Astrocyte of the spinal cord (primary cell): ENCODE measurements at places on chromosomes 3 and 15.

- DNase-seq, result no peak
Measured at GRCh38 chr15:38666865-38667510, 102.4 kb upstream of the RASGRP1 start.

DNA sequence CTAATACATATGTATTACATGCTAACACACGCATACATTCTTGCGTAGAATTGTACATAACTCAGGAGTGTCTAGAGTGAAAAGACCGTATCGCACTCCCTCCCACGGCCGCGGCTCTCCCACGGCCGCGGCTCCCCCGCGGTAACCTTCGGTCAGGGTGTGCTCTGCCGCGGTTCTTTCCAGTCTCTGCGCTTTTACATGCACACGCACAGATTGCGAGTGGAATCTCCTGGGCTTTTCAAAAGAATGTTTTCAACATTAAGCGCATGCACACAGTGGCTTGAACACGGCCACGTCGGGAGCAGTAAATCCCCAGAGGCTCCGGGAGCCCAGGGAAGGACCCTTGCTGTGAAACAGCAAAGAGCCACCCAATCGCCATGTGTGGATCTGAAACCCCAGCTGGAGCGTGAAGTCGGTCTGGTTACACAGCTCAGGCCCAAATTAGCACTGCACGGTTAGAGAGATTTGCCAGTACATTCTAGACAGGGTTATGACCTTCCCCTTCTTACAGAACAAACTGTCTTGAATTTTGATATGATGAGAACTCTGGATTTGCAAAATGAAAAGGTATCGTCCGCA lies 805 bp upstream of the RGMA start:
- no peak for DNase-seq

DNA sequence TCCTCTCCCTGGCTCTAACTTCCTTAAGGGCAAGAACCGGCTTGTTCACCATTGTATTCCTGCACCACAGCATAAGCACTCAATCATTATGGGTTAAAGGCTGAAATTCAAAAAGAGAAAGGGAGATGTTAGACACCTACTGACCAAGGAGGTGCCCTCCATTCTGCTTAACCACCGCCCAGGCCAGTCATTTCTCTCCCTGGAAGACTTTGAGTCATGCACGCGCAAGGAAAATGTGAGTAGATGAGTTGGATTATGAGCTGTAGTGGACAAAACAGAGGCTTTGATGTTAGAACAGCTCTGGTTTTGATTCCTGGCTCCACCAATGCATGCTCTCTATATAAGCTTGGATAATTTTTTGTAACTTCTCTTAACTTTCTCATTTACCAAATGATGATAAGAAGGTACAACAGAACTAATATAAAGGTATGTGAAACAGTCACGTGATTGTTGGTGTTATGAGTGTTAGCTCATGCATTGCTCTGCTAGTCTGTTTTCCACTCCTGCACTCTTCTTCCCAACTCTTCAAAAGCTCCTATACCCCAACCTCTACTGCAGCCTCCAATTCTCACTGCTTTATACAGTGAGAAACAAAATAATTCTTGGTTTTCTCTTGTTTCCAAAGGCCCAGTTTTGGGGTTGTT lies 148.4 kb upstream of the ATP11B start:
- DNase-seq, result no peak

DNA sequence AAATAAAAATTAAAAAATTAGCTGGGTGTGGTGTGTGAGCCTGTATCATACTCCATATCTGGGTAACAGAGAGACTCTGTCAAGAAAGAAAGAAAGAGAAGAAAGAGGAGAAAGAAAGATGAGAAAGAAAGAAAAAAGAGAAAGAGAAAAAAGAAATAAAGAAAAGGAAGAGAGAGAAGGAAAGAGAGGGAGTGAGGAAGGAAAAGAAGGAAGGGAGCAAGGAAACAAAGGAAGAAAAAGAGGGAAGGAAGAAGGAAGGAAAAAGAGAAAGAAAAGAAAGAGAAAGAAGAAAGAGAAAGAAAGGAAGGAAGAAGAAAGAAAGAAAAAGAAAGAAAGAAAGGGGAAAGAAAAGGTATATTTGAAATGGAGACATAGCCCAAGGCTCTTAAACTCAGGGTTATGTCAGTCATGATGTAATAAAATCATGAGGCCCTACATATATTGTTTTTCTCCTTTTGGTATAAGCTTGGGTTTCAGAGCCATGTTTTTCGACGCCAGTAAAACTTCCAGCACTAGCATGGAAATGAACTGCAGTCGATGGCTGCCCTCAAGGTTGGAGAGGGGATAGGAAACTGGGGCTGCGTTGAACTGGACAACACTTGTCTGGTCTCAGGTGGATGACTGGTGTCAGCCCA lies 38.0 kb upstream of the RFTN1 start:
- no peak for DNase-seq

GRCh38 chr3:167705840-167706239 lies 28.9 kb downstream of the PDCD10 start:
- peak; percentile 46 for DNase-seq

- no peak for DNase-seq
Measured at GRCh38 chr15:27268923-27269322, 297.9 kb downstream of the GABRG3 start.

DNA sequence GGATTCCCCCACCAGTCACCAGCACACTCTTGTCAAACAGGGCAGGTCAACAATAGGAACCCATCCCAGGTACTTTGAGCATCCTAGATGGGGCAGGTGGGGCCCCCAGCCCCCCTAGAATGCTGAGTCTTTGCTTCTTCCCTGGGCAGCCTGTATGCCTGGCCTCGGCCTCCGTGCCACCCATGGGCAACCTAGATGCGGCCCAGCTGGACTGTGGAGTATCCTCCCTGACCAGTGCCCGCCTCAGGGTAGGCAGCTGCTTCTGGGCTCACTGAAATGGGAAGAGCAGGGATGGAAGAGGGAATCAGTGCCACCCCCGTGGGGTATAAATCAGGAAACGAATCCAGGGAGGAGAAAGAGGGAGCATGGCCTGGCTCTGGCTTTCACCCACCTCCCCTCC lies 10.9 kb downstream of the DNAH1 start:
- no peak for DNase-seq

GRCh38 chr3:111936967-111937366 lies 41.9 kb upstream of the ABHD10 start:
- DNase-seq, result peak; percentile 30

DNA sequence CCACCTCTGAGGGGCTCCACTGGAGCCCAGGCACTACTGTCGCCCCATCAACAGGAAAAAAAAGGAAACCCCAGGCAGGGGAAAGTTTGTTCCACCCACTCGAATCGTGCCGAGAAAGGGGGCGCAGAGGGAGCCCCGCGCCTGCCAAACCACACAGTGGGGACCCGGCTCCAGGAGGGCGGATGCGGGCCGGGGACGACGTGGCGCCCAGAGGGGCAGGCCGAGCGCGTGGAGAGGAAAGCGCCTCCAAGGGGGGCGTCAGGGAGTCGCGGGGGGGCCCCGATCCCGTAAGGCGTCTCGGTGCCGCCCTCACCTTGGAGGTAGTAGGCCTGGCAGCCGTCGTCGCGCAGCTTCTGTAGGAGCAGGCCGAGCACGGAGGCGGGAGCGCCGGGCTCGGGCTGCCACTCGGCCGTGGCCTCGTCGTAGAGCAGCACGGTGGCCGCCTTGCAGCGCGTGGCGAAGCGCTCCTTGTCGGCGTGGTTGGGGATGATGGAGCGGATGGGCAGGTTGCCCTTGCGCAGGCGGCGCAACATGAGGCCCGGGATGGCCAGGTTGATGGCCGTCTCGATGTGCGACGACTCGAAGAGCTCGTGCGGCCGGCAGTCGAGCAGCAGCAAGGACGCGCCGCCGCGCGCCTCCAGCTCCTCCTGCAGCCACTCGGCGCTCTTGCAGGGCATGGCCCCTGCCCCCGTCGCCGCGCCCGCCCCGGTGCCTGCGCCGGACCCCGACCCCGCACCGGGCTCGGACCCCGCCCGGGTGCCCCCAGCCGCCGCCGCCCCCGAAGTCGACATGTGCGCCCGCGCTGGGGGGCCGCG lies 627 bp downstream of the DUSP7 start:
- peak; percentile 42 for DNase-seq

DNA sequence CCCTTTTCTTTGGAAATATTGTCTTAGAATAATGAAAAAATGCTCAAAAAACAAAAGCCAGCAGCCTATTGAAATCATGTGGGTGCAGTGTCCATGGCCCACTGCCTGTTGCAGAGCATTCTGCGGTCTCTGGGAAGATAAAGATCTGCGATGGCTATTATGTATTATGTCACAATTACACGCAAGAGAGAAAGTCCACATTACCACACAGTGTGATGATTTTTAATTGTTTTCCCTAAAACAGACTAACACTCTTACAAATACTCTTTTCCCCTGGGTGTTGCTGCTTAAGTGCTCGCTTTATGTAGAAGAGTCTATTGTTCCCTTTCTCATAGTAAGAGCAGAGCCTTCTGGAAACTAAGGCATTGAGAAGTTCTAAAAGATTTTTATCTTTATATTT lies 32.2 kb downstream of the SSR3 start:
- no peak for DNase-seq

DNA sequence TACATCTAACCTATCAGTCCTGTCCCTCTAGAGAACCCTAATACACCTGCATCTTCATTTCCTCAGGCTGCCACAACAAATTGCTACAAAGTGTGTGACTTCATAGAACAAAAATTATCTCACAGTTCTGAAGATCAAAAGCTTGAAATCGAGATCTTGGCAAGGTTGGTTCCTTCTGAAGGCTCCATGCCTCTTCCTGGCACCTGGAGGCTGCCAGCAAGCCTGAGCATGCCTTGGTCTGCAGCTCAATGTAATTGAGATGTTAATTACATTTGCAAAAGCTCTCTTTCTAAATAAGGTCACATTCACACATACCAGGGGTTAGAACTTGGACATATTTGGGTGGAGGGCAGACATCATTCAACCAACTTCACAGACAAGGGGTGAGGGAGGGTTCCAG lies 86.4 kb upstream of the ABHD17C start:
- DNase-seq, result no peak

DNA sequence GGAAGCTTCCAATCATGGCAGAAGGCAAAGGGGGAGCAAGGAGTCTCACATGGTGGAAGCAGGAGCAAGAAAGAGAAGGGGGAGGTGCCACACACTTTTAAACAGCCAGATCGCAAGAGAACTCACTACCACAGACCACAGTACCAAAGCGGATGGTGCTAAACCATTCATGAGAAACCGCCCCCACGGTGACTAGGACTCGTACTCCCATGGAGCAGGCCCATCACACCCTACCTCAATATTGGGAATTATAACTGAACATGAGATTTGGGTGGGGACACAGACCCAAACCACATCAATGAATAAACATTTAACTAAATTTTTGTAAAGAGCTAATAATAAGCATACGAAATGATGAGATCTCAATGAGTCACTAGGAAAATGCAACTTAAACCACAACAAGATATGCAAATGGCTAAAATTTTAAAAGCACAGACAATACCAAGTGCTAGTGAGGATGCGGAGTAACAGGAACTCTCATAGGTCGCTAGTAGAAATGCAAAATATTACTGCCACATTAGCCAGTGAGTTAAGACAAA lies 10.0 kb downstream of the MRPS25 start:
- peak; percentile 32 for DNase-seq

DNA sequence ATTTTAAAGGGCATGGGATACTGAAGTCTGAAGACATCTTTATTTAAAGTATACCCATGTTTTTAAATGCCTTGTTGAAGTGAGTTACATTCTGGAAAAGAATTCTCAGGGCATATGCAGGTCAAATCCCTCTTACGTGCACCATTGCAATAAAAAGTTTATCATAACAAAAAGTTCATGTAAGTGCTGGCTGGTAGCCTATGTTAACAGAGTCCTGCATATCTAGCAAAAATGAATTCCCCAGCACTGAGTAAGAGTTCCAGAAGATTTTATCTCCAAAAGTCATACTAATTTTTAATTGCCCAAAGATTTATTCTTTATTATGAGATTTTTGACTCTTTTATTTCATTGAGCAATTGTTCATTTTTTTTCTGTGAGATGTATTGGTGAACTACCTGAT lies 104.7 kb upstream of the ROBO1 start:
- peak; percentile 92 for DNase-seq

DNA sequence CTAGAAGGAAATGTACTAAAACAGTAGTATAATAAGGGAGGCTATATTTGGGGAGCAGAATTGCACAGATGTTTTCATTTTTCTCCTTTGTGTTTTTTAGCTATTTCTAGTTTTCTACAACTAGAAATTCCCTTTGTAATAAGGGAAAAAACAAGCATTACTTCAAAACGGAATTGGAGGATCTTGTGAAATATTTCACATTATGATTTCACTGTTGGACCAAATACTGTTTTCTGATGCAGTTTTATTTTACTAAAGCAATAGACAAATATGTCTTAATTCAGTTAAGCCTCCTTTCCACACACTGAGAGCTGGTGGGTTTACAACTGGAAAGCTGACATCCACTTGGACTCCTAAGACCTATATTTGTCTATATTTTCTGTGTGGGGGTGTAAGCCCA lies 7.3 kb downstream of the CCR1 start:
- DNase-seq, result no peak

DNA sequence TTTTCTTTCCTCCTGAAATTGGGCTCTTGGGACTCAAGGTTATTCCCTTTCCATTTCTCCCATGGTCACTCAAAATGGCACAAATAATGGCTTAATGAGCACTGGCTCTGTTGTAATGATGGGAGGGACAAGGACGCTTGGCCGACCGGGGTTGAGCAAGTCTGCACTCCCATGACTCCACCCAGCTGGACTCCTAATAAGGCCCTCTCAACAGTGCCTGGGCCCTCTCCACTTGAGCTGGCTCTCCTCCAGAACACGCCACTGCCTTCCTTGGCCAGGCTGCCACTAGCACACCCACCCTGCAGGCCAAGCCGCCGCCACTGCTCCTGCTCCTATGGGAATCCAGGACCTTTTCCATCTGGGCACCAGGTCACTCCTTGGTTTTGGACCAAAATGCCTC lies 42.3 kb downstream of the ADCY5 start:
- no peak for DNase-seq

GRCh38 chr3:139676108-139676507 lies 1.7 kb downstream of the NMNAT3 start:
- no peak for DNase-seq

GRCh38 chr3:61560517-61561373 lies 626 bp upstream of the PTPRG start:
- DNase-seq, result peak; percentile 90

- peak; percentile 0 for DNase-seq
Measured at GRCh38 chr15:21261396-21261964, 178.8 kb downstream of the POTEB3 start.

DNA sequence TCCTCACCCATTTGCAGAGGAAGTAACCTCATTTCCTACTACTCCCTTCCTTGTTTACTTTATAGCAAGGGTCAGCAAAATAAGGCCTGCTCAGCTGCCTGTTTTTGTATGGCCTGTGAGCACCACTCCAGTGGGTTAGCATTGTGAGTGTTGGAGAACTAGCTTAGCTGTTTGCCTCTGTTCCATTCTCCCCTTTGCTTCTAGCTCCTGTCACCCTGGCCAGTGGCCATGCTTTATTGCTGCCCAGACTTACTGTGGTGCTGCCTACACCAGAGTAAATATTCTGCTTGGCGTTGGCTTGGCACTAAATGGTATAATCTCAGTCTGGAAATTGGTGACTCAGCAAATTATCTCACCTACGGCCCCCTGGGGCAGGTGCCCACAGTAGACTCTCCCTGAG lies 8.8 kb downstream of the PDCD6IP start:
- no peak for DNase-seq

GRCh38 chr15:71677766-71678165 lies 132.6 kb upstream of the NR2E3 start:
- no peak for DNase-seq
